Retina (tissue), 1 donor: ENCODE measurements at places on chromosomes 6 and 20.

DNA sequence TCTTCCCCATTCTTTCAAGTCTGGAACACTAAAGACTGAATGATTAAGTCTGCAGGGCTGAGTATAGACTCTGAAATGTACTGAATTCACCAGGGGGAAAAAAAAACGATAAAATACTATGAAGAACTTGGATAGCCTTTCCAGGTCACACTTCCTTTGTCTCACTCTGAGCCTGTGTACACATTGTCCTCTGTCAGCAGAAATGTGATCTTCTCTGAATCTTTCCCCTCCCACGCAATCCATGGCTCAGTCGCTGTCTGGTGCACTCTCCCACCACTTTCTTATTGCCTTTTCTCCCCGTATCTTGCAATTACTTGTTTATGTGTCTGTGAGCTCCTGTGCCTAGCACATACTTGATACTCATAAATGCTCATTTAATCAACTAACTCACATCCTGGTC lies 212.6 kb upstream of the RSPO3 start:
- DNase-seq: no peak

- no peak for DNase-seq
Measured at GRCh38 chr20:7503501-7503900, 436.8 kb downstream of the HAO1 start.

DNA sequence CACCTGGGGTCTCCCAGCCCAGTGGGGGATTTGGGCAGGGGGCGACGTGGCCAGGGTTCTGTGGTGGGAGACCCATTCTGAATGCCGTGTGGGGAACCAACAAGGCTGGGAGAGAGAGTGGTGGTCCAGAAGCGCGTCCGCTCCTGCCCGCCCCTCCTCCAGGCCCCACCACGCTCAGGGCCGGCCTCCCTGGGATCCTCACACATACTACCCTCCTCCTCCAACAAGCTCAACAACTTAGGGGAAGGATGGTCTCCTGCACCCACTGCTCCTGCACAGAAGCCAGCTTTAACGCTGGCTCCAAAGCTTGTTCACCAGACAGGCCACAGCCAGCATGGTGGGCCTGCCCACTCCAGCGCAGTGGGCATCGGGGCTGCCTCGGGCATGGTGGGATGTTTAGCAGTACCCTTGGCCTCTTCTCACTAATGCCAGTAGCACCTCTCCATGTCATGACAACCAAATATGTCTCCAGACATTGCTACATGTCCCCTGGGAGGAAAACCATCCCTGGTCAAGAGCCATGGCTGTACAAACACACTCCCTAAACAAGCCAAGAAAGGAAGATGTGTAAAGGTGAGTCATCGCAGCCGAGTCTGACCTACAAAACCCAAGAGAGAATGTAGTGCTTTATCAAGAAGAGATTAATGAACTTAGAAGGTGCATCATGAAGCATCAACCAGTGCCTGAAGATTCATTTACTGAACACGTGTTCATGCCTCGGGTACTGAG lies 75.7 kb downstream of the BMP7 start:
- DNase-seq: no peak

DNA sequence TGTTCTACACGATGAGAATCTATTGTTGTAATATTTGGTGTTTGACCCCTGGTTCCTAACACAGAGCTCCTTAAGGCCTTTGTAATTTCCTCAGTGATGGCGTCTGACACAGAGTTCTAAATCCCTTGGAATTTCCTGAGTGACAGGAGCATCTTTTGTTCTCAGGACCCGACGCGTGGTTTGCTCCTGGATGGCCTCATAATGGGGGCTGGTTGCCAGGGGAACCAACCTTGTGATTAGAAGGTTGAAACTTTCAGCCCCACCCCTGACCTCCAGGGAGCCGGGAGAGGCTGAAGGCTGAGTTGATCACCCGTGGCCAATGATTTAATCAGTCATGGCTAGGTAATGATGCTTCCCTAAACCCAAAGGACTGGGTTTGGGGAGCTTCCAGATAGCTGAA lies 20.5 kb upstream of the ZNF133 start:
- DNase-seq: peak; percentile 69

DNA sequence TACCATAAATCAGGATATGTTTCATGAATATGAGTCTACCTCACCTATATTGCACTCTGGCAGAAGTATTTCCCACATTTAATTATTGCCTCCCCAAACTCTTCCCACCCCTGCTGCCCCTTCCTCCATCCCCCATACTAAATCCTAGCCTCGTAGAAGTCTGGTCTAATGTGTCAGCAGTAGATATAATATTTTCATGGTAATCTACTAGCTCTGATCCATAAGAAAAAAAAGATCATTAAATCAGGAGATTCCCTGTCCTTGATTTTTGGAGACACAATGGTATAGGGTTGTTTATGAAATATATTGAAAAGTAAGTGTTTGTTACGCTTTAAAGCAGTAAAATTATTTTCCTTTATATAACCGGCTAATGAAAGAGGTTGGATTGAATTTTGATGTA lies 6.4 kb downstream of the EDN1 start:
- DNase-seq: no peak

GRCh38 chr6:100456908-100457235 lies 7.8 kb downstream of the SIM1 start:
- DNase-seq: peak; percentile 69

DNA sequence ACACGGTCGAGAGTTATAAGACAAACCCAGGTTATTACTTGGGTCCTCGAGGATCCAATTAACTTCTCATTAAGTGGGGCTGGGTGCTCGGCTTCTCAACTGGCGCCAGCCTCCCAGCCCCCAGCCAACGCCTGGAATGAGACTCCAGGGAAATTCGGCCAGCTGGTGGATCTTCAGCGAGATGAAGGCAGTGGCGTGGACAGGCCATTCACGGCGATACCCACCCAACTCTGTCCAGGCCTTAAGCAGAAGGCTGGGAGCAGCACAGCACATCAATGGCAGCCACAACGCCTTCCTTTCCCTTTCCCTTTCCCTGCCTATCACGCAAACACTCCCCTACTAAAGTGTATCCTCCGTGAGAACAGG lies 868 bp downstream of the METTL24 start:
- DNase-seq: peak; percentile 79
